ENCODE measurements at places on chromosomes 2 and 18.

GRCh38 chr2:127085317-127085681, 21.7 kb downstream of the BIN1 start:
- no peak for DNase-seq

GRCh38 chr18:21826196-21826595, 85.6 kb downstream of the MIB1 start:
- no peak for DNase-seq

DNA sequence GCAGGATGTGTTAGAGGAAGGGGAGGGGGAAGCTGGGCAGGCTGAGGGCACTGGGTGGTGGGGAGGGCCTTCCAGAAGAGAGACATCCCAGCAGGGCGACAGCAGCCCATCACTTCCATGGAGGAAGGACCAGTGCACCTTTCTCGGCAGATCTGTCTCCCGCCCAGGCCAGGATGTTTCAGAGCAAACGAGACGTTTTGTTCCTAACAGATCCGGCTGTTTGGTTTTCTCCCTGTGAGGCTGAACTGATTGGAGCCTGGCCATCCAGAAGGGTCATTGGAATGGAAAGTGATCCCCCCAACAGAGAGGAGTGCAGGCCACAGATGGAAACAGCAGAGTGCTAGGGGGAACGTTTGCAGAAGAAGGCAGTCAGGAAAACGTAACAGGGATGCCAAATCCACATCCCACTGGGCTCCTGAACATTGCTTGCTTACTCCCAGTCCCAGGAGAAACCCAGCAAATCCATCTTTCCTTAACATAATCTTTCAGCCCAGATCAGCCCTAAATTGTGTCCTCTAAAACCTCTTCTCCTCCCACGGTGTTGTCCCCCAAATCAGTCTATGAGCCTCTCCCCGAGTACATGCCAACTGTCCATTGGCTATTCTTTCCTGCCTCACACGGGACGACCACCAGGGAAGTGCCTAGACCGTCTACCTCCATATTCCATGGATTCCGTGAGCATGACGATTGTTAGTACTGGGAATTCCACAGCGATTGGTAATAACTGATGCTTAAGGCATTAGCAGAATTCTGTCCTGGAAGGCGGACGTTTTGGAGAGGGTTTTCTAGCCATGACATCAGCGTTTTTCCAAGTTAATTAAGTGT, 126.8 kb downstream of the SEPTIN10 start:
- no peak for DNase-seq

DNA sequence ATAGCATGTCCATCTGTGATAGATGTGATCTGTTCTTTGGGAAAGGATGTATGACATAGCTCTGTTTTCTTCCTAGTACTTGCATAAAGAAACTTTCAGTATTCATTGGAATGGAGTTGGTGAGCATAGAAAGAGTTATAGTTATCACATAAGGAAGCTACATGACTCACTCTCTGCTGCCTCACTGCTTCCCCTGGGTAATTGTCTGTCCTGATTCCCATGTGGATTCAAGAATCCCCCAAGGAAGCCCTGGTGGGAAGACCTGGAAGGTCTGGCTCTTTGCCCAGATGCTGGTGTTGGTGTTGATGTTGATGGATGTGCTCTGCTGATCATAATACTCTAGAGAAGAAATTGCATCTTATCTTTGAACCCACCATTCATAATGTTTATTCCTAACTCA, 60.6 kb downstream of the PTPN4 start:
- no peak for DNase-seq

DNA sequence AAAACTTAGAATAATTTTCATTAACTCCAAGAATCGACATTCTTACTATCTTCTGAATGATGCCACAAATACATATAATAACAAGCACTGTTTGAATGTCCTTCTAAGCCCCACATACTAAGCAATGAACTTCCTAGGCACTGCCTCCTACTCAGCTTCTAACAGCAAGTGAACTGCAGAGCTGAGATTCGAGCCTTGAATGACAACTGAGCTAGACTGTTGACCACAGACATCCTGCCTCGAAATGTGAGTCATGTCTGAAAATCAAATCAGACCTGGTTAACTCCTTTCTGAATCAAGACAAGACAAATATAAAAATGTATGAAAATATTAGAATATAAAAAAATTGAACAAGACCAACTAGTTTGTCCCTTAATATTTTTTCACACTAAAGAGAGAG, 108.1 kb downstream of the MYT1L start:
- no peak for DNase-seq

DNA sequence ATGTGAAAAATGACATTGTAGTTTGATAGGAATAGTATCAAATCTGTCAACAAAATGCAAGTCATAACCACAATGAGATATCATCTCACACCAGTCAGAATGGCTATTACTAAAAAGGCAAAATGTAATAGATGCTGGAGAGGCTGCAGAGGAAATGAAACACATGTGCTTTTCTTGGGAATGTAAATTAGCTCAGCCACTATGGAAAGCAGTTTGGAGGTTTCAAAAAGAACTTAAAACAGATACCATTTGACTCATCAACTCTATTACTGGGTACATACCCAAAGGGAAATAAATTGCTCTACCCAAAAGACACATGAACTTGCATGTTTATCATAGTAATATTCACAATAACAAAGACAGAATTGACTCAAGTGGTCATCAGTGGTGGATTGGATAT, 572.6 kb downstream of the TRIB2 start:
- no peak for DNase-seq

DNA sequence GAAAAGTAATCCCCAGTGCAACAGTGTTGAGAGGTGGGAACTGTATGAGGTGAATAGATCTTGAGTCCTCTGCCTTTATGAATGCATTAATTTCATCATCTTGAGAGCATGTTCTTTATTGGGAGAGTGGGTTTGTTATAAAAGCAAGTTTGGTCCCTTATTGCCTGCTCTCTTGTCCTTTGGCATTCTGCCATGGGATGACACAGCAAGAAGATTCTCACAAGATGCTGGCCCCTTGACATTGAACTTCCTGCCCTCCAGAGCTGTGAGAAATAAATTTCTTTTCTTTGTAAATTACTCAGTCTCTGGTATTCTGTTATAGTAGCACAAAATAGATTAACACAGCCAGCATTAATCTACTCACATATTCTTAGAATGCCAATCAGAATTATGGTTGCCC, 108.6 kb downstream of the EHBP1 start:
- no peak for DNase-seq

- DNase-seq, result no peak
Observed at GRCh38 chr2:133847591-133847990, 279.3 kb upstream of the NCKAP5 start.

DNA sequence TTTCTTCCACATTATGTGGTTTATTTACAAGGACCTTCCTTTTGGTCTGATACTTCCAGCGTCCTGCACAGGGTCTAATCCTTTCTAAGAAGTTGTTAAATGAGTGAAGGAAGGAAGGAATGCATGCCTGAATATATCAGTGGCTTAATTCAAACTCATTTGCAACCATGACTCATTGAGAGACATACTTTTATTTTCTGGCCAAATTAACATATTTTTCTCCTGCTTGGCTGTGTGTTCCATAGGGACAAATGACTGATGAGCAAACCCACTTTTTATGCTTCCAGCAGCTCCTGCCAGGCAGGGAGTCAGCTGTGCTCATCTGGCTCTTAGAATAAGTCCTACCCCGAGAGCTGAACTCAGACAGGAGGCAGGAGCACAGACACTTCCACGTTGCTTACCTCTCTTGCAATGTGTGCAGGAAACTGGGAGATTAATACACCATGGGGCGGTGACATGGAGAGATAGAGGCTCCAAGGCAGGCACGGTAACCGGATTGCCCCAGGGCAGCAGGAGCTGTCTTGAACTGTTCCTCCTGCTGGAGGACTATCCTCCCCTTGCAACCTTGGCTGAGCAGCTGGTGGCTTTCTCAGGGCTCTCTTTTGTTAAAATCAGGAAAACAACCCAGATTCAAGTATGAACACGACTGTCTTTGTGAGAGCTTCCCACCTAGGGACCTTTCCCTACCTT, 667.5 kb upstream of the HS6ST1 start:
- DNase-seq, result no peak

DNA sequence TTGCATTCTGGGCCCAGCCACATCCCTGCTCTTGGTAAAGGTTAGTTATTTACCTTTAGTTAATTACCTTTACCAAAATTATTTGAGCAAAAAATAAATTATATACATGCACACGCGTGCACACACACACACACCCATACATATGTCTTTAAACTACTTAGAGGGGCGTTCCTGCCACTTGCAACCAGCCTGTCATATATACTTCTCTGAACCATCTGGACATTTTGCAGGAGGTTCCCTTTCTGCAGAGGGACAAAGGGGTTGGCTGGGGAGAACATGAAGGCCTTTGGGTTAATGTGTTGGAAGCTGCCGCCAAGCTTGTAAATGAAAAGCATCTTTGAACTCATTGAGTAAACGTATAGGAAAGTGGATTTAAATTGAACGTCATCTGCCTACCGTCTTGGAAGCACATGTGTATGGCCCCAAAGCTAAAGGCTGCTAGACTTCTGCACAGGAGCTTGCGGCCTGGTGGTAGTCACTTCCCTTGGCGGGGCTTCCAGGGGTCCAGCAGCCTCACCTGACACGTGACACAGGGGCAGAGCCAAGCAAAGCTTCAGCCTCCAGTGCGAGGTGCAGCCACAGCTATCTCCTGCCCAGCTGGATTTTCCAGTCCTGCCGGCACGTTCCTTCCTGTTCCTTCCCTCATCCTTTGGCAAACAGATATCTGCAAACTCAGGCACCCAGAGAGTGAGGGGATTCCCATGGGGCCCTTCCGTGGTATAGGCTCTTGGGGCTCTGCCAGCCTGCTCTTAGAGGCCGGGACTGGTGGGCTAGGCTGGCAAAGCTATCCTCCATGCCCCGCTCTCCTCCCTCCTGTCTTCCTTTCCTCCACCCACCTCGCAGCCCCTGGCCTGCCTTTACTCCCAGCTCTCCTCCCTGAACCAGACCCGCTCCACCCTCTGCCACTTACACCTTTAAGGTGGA, 46.1 kb downstream of the SERTAD2 start:
- DNase-seq, result no peak

GRCh38 chr2:157193461-157193860, 64.0 kb upstream of the GALNT5 start:
- DNase-seq, result no peak

DNA sequence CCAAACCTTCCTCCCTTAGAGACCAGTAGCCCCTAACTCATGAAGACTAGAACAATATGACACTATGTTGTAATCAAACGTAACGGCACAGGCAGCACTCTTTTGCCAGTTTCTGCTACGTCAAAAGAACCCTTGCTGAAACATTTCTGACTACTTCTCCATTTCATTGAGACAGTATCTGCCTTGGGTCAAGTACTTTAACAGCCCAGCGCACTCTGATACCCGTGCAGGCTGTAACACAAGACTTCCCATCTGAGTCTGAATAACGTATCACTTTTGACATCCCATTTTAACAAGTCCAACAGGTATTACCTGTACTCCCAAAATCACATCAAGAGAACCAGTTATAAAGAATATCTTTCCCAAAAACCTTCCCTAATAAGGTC, 38.4 kb downstream of the TBC1D8 start:
- no peak for DNase-seq

DNA sequence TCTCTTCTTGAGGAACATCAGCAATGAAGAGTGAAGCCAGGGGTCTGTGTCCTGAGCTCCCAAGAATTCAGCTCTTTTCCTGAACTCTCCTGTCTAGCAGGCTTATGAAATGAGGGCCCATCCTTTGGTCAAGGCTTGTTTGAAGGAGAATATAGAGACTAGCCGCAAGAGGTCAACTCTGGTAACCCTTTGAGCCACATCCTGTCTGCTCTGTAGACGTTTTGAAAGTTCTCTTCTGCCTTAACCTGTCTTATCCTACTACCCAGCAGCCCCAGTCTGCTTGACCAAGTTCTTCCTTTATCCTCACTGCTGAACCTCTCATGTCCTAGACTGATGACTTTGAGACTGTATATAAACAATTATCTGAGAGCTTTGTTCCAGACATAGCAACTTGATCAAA, 5.4 kb downstream of the SEMA4F start:
- DNase-seq, result no peak
